ENCODE measurements at places on chromosomes 6 and 20.

- DNase-seq, result no peak
Observed at GRCh38 chr6:157075549-157076450, 247.5 kb downstream of the TMEM242 start.

- DNase-seq, result no peak
Observed at GRCh38 chr20:11137688-11138087, 463.9 kb upstream of the JAG1 start.

DNA sequence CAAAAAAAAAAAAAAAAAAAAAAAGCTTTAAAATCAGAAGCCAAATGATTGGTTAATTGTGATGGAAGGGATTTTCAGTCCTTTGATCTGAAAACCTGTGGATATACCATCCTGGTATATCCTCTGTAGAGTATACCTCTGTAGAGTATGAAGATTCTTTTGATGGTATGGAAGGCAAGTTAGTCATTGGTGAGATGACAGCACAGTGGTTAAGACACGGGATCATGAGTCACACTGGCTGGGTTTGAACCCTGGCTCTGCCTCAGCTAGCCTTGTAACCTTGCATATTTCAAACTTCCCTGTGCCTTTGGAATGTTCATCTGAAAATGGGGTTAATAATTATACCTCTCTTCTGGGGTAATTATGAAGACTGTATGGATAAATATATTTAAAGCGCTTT lies 179.3 kb downstream of the CARMIL1 start:
- DNase-seq, result no peak

GRCh38 chr6:16163066-16163465 lies 34.2 kb downstream of the MYLIP start:
- DNase-seq, result no peak

DNA sequence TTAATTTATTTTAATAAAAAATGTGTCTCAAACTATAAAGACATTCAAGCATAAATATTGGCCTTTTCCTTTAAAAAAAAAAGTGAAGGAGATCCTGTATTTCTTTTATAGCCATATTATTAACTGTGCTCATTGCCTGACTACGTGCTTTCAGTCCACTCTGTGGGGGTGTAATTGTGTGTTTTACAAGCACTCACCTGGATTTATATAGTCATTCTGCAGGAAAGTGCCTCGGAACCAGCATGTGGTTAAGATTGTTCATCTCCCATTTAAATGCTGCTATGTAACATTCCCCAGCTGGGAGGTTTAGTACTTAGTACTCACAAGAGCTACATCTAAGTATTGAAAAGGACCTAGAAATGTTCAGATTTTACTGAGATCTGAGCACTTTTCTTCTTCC lies 47.9 kb upstream of the SLC22A16 start:
- no peak for DNase-seq

GRCh38 chr20:49497398-49497669 lies 14.9 kb upstream of the KCNB1 start:
- no peak for DNase-seq

DNA sequence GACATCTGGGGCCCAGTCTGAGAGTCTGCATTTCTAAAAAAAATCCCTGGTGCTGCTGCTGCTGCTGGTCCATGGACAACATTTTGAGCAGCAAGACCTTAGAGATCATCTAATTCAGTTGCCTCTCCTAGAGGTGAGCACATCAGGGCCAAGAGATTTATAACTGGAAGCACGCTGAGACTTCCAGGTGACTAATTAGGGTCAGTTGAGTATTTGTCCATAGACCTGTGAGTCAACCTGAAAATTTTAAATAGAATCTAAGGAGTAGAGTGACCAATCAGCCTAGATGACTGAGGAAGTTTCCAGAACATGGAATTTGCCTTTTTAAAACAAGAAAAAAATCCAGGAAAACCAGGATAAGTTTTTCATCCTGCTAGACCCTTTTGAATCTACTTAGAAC lies 221.4 kb downstream of the PKHD1 start:
- DNase-seq, result no peak

DNA sequence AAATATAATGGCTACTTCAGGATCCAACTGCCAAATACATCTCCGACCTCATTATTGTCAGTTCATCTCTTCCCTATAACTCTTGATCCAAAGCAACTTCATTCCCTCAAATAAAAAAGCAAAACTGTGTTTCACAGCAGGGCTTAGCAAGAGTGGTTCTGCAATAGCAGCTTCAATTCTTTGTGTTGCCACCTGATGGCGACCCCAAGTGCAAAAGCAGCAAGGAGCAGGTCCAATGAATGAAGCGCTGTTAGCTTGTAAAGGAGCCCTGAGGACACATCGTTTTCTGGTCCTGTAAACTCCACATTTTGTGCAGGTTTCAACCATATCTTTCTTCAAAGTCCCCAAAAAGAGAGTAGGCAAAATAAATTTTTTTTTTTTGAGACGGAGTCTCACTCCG lies 19.6 kb downstream of the RTN4IP1 start:
- DNase-seq, result no peak

- no peak for DNase-seq
Observed at GRCh38 chr6:160300076-160300695, 41.6 kb upstream of the SLC22A2 start.

GRCh38 chr20:54929191-54929590 lies 453.8 kb downstream of the DOK5 start:
- no peak for DNase-seq

- no peak for DNase-seq
Observed at GRCh38 chr6:40328986-40329545, 258.1 kb downstream of the LRFN2 start.

- no peak for DNase-seq
Observed at GRCh38 chr6:52286798-52287432, 2.4 kb upstream of the MCM3 start.

DNA sequence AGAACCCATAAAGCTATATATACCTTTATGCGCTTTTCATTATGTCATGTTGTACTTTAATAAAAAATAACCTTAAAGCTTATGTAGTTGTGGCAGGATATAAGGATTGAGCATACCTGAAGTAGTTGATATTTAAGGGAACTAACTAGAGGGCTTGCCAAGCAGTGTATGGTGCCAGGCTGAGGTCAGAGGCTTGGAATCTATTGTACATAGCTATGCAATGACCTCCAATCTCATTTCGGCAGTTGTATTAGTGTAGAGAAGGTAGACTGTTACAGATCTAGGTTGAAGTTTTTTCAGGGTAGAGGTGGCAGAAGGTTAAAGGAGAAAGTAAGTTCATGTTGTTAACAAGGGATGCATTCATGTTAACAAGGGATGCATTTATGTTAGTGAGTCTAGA lies 397.7 kb upstream of the HS3ST5 start:
- no peak for DNase-seq

- DNase-seq, result peak; percentile 35
Observed at GRCh38 chr20:35515949-35516645, 13.4 kb downstream of the C20orf173 start.

- no peak for DNase-seq
Observed at GRCh38 chr6:157533048-157533871, 152.3 kb downstream of the ZDHHC14 start.

- no peak for DNase-seq
Observed at GRCh38 chr6:122683989-122684651, 73.9 kb downstream of the PKIB start.

GRCh38 chr20:45798935-45799642 lies 7.3 kb downstream of the DNTTIP1 start:
- DNase-seq, result no peak

DNA sequence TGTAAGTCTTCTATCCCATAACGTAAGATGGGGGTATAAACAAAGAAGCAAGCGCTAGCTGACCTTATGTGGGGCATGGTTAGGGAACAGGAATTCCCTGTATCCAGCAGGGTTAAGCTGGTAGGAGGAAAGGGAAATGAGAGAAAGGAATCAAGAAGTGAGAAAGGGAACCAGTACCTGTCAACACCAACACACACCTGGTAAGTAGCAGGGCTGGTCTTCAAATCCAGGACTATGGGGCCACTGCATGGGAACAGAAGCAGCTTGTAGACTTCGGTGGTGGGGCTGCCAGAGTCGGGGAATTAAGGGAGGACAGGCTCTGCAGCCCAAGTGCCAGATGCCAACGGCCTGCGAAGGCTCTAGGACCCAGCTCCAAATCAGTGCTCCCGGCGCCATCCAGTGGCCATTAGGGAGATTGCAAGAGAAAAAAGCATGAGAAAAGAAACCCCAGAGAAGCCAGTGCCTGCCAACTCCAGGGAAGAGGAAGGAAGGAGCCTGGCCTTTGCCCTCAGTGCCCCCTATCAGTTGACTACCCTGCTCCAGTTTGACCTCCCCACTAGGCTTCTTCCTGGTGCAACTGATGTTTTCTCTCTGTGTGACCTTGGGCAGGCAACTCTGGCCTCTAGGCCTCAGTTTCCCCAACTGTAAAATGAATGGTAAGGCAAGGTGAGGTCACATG lies 15.8 kb upstream of the RBPJL start:
- no peak for DNase-seq

DNA sequence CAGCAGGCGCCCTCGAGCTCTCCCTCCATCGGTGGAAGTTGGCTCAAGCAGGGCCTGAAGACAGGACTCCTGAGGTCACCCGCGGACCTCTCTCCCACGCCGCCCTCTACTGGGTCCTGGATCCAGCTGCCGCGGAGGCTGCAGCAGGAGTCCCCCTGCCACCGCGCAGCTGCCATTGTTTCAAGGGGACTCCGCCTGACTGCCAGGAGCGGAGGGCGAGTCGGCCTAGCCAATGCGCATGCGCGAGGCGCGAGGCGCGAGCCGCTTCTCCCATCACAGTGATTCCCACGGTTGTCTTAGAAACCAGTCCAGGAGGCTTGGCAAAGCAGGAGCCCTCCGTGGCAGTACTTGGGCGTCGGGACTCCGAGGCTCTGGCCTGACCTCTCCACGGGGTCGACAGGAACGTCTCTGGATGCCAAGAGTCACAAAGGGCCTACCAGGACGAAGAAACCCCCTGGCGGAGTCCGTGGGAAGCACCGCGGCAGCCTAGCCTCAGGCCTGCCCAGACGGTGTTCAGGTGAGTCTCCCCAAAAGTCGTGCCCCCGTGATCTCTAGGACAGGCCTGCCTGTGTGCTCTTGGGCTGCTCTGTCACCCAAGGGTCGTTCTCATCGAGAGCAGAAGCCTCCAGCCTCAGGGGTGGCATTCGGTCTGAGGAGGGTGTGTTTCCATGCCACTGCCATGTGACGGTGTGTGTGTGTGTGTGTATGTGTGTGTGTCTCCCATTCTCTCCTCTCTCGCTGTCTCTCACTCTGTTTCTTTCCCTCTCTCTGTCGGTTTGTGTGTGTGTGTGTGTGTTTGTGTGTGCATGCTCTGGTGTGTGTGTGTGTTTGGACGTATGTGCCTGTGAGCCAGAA lies 290.6 kb upstream of the ZNF337 start:
- DNase-seq, result no peak

- no peak for DNase-seq
Observed at GRCh38 chr6:26502626-26503025, 2.5 kb downstream of the BTN1A1 start.

GRCh38 chr6:138765896-138766655 lies 7.5 kb upstream of the CCDC28A start:
- DNase-seq, result peak; percentile 7

DNA sequence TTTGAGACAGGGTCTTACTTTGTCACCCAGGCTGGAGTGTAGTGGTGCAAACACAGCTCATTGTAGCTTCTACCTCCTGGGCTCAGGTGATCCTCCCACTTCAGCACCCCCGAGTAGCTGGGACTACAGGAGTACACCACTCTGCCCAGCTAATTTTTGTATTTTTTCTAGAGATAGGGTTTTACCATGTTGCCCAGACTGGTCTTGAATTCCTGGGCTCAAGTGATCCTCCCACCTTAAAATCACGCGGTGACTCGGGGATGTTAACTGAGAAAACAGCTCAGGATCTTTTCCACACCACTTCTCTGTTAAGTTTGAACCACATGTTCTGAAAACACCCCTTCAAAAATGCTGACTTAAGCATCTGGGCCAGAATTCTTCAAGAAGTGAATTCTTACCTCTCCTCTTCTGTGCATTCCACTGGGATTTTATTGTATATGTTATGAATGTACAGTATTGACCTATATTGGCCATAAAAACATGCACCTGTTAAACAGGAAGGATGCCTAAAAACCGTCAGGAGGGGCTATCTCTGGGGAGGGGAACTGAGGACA lies 72.4 kb downstream of the SYTL3 start:
- DNase-seq, result no peak

All from BJ (cell line).